Stimulated activated CD8-positive, alpha-beta memory T cell treated with anti-CD3 and anti-CD28 coated beads, Interleukin-4, amount 100 ng/mL, for 48 hours (primary cell): ENCODE measurements at places on chromosomes 5 and 9.

DNA sequence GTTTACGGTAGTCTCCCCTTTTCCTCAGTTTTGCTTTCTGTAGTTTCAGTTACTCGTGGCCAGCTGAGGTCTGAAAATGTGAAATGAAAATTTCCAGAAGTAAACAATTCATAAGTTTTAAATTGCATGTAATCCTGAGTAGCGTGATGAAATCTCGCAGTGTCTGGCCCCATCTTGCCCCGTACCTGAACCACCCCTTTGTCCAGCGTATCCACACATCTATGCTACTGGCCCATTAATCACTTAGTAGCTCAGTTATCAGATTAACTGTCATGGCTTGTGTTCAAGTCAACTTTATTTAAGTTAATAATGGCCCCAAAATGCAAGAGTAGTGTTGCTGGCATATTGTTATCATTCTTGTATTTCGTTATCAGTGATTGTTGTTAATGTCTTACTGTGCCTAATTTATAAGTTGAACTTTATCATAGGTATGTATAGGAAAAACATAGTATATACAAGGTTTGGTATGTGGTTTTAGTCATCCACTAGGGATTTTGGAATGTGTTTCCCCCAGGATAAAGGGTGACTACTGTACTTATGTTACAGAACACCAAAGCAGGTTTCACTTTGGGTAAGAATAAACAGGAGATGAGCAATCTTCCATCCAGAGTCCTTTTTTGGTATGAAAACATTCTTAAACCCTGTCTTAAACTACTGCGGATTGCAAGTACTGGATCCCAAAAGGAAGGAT, 118.4 kb upstream of the KCNN2 start:
- no peak for DNase-seq

DNA sequence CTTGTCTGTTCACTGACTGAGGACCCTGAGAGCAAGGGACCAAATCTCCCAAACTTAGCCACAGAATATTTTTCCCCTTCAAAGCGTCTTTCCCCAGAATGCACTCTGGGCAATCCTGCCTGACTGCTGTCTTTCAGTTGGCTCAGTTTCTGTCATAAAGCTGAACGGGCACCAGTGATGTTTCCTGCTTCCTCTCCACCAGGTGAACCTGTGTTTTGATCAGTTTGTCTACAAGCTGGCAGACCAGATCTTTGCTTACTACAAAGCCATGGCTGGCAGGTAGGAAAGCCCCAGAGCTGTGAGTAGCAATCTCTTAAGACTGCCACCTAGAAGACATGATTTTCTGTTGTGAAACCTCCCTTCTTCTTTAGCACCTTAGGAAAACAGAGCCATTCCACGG, 61.8 kb downstream of the CYFIP2 start:
- no peak for DNase-seq

GRCh38 chr9:98944057-98944733, 488 bp downstream of the COL15A1 start:
- DNase-seq: peak; percentile 25

DNA sequence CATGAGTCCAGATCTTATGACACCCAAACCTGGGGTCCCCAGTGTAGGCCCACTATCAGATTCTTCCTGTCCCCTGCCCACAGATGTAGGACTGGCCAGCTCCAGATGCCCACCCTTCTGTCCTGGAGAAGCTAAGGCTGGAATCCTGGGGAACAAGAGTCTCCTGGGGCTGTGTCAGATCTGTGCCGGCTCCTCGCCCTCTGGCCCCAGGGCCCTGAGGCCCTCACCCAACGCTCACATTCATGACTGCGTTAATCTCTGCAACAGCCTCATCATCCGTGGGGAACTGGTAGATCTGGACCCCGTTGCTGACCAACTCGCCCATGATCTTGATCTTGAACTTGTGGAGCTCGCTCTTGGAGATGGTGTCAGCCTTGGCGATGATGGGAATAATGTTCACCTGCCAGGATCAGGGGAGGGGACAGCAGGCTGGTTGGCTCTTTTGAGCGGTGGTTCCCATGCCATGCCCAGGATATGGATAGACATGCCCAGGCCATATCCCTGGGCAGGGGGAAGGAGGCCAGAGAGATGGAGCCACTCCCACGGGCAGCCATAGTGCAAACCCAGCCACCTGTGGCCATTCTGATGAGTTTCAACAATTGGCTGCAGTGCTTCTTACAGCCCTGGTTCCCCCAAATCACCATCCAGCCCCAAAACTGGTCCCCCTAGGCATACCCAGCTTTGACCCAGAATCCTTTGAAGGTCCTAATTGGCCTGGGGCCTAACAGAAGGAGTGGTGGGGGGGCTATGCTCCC, 14.6 kb downstream of the SEPTIN8 start:
- no peak for DNase-seq

GRCh38 chr5:84016085-84016484, 295.4 kb upstream of the HAPLN1 start:
- DNase-seq: no peak
